SJSA1 (cell line): ENCODE measurements at places on chromosomes 4 and X. TPM values are rescaled to one million over a fixed set of nuclear protein-coding genes. Genes with fewer than 3 reads are reported as not detected.

DNA sequence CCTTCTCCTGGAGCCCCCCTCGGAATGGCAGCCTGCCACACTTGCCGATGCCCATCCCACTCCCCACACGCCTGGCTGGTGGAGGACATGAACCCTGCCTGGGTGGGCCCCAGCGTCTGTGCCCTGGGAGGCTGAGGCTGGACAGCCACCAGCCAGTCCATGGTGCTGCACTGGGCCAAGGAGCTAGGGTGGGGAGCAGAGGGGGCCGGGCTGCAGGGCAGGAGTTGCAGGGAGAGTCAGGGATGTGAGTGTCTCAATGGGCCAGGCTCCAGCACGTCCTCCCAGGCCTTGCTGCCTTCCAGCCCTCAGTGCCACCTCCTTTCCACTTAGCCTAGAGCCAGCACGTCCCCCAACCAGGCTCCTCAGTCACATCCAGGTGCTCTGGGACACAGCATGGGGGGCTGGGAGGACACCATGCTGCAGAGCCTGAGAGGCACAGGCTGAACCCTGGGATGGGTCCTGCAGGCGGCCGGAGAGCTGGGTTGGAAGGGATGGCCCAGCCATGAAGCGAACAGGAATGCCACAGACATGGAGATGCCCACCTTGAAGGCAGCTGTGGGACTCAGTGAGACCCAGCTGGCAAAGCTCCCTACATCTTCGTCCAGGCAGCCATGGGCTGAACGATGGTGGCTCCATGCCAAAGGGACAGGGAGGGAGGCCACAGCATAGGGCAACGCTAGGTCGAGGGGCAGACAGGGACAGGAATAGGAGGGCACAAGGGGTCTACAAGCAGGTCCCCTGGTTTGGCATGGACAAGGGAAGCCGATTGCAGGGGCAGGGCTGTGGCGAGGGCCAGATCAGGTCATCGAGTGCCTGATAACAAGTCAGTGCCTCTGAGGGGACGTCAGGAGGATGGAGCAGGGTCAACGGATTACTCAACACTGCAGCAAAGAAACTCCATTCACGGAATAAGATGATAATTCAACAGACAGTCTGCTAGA lies 30.1 kb upstream of the MXD4 start:
- DNase-seq: no peak

GRCh38 chr4:77104791-77105540 lies 29.2 kb upstream of the CCNI start:
- DNase-seq: no peak

CSAG3 gene
- not detected in 2 replicates for total RNA-seq

DNA sequence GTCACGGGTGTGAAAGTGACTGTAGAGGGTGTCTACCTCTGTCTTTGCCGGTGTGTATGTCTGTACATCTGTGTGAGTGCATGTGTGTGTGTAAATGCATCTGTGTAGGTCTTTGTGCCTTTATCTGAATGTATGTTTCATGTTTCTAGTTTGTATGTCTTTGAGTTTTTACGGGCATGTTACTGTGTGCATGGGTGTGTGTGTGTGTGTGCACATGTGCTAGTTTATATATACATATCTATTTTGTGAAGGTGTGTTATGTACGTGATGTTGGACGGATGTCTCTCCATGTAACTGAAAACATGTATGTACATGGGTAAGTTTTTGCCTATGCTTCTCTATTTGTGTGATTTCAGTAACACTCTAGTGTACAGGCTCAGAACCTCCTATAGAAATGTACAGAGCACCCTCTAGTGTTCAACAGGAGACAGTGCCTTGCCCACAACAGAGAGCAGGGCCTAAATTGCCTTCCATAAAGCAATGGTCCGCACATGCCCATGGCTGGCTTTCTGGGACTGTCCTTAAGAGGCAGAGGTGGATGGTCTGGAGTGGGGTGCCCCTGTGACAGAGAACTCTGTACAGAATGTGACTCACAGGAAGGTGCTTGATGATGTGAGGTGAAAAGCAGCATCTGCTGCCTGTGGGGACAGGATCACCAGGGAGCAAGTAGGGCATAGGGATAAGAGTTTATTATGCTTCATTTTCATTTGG lies 343.5 kb downstream of the RAPGEF2 start:
- peak; percentile 70 for DNase-seq

DNA sequence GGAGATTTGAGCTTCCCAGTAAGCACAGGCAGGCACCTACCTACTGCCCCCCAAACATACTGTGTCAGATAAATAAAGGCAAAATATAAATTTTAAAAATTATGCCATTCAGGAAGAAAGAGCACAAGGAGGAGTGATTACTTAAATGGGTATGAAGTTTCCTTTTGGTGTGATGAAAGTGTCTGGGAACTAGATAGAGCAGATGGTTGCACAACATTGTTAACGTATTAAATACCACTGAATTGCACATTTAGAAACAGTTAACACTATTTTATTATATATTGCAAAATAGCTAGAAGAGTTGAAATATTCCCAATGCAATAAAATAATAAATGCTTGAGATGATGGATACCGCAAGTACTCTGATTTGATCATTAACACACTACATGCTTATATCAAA lies 374.7 kb upstream of the FGF13 start:
- no peak for DNase-seq

WFS1 gene
- 17.4 and 21.0 TPM in 2 replicates for total RNA-seq

GRCh38 chr4:17398035-17398434 lies 113.9 kb downstream of the QDPR start:
- no peak for DNase-seq

RBM47 gene
- 0.13 TPM in 1 of 2 replicates, not detected in the other for total RNA-seq

DNA sequence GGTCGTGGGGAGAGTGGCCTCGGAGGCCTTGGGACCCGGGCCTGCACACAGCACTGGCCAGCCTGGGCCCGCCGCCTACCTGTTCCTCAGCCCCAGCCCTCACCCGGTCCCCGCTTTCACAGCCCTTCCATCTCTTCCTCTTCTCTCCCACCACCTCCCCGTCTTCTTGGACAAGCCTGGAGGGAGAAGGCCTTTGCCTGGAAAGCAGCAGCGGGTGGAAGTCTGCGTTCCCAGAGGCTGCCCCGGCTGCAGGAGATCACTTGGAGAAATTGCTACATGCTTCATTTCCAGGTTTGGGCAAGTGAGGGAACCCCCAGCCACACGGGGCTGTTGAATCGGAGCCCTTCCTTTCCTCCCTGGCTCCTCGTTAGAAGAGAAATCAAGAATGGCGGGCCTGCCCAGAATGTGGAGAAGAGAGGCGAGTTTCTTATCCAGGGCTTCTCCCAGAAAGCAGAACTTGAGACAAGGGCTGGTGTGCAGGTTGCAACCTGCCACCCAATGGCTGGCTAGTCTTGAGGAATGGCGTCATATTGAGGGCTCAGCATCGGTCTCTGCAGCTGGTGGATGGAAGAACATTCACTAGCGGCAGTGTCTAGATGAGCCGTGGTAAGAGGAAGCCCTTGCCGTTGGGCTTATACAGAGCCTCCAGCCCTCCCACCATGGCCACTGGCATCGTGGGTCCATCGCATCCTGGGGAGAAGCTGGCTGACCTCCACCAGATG lies 1.2 kb upstream of the PDZD4 start:
- DNase-seq: no peak

CDKL2 gene
- total RNA-seq: 0.37 and 0.78 TPM in 2 replicates

PABPC1L2B gene
- total RNA-seq: not detected in 2 replicates

DNA sequence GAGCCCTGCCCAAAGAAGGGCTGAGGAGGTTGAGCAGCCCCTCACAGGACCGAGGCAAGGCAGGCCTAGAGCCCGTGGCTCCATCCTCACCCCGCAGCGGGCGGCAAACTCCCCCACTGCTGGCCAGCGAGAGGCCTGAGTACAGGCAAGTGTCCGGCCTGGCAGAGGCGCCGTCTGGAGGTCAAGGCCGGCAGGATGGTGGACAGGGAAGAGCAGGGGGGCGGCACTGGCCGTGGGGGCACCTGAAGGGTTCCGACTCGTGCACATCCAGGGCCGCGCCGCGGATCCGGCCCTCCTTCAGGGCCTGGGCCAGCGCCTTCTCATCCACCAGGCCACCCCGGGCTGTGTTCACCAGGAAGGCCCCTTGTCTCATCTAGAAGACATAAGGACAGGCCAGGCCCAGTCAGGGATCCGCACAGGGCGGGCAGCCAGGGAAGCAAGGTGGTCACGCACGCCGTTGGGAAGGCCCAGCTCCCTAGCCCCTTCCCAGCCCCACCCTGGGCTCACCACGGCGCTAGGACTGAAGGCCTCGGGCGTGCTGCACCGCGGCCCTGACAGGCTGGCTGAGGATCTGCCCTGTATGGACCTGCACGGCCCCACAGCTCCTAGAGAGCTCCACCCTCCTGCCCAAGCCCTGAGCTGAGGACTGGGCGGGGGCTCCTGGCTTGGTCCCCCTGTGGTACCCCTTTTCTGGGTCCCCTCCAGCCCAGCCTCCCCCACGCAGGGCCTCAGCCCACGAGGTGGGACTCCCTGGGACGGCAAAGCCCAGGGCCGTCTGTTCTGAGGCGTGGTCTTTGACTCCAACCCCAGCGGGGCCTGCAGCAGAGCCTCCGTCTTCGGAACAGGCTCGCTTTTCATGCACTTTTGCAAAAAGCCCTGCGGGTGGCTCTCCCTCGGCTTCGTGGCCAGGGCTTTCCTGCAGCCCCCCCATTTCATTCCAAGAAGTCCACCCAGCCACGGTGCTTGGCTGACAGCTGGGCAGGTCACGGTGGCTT lies 34.5 kb downstream of the CTBP1 start:
- no peak for DNase-seq

CLNK gene
- not detected in 2 replicates for total RNA-seq

DNA sequence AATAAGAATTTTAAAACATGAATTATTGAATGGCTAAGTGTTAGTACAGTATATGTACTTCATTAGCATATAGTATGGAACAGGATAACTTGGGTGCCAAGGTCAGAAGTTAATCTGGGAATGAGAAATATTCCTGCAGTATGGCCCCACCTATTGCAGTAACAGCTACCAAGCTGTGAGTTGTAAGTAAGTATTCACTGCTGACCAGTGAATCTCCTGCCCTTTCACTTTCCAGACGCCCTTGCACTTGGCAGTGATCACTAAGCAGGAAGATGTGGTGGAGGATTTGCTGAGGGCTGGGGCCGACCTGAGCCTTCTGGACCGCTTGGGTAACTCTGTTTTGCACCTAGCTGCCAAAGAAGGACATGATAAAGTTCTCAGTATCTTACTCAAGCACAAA lies 105.1 kb downstream of the NFKB1 start:
- DNase-seq: no peak

RNF212 gene
- not detected in 2 replicates for total RNA-seq

DNA sequence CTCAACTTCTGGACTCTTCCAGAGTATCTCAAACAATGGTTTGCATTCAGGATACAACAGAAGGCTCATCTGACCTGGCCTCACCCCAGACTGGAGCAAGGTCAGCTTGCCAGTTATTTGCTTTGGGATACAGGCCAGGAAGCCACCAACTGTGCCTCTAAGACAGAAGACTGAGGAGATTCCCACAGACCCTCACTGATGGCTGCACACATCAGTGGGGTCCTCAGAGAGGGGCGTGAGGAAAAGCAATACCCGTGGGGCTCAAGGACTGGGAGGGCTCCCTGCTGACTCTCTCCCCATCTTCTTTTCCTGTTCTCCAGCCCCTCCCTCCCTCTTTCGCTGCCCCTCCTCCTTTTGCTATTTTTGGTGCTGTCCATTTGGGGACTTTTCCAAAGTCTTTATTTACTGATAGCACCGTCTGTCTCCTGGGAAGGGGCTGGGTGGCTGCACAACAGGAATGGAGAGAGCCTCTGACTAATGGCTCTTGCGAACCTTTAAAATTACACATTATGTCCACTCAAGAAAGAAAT lies 23.2 kb downstream of the RELL1 start:
- DNase-seq: peak; percentile 50

GRCh38 chr4:125520258-125520990 lies 205.7 kb downstream of the FAT4 start:
- no peak for DNase-seq

DNA sequence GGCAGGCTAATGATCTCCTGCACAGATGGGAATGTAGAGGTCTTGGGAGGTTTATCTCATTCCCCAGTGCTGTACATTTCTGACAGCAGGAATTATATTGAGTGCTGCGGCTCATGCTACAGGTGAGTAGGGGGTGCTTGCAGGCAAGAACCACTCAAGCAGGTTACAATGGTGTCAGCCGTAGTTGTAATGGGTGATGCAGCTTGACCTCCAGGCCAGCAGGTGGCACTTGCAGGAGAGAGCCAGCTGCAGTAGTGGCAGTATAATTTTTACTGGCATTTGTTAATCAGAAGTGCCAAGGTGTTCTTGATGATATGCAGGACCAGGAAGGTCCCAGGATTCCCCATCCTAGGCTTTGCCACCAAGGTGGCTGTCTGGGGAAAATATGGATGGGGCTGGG lies 759.6 kb upstream of the NDST4 start:
- no peak for DNase-seq

- DNase-seq: no peak
Measured at GRCh38 chr4:150256841-150257730, 178.8 kb downstream of the DCLK2 start.

- no peak for DNase-seq
Measured at GRCh38 chr4:94806376-94806775, 48.6 kb downstream of the BMPR1B start.

DNA sequence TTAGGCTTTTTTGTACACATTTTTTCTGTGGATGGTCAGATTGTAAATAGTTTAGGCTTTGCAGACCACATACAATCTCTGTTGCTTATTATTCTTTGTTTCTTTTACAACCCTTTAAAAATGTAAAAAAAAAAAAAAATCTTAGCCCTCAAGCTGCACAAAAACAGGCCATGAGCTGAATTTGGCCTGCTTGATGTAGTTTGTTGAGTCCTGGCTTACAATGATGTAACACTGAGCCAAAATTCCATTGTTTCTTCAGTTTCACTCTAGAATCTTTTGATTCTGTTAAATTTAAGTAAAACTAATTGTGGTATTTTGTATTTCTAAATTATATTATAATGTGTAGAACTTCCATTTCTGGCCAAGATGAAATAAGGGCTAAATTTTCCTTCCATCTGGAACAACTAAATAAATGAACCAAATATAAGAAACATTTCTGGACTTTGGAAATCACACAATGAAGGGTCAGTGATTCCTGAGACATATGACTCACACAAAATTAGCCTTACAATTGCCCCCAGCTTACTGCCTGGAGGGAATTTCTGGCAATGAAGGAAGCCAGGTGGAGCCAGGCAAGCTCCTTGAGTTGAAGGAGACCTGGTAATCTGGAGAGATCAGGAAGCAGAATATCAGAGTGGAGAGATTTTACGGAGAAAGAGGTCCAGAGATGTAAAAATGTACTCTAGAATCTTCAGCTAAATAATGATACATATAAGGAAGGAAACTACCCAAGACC lies 29.8 kb downstream of the IQCM start:
- DNase-seq: no peak

CXCL13 gene
- not detected in 2 replicates for total RNA-seq

DNA sequence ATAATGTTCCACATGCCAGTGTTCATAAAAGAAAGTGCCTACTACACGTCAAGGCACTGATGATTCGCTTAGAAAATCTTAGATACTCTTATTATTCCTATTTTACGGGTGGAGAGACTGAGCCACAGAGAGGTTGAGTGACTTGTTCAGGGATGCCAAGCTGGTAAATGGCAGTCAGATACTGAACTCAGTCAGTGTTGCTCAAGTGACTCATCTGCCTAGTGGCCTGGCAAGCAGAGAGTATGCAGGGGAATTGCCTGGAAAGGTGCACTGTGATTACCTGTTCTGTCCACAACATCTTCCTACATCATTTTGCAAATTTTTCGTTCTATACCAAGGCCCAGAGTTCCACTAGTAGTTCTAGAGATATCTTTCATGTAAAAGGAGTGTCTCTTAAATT lies 68.4 kb downstream of the RAPGEF2 start:
- no peak for DNase-seq
